ENCODE measurements at places on chromosomes 3 and 15.

DNA sequence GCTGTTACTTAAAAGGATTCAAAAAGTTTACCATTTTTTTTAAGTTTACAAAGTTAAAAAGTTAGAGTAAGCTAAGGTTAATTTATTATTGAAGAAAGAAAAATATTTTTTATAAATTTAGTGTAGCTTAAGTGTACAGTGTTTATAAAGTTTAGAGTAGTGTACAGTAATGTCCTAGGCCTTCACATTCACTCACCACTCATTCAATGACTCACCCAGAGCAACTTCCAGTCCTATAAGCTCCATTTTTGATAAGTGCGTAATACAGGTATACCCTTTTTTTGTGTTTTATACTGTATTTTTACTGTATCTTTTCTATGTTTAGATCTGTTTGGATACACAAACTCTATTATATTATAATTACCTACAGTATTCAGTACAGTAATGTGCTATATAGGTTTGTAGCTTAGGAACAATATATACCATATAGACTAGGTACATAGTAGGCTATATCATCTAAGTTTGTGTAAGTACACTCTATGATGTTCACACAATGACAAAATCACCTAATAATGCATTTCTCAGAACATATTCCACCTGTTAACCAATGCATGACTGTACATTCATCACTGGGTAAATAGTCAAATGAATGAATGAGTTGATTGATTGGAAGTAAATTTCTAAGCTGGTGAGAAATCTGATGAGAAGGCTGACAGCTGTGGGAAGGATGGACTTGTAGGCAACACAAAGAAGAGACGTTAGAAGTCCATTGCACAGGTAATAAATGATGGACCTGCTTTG lies 95.2 kb upstream of the CDIN1 start:
- no peak for DNase-seq

DNA sequence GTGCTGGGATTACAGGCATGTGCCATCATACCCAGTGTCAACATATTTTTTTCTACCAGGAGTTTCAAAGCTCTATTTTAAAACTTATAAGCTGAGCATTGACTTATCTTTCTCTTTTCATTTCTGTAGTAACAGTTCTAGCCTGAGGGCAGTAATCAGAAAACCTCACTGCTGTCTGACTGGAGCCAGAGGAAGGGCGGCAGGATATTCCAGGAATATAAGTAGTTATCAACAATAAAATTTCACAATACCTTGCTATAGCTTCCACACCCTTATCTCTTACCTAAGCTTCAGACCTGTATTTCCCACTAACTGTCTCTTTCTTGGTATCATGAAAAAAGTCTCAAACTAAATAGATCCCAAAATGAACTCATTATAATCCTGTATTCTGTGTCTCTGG lies 5.1 kb upstream of the NEDD4 start:
- no peak for DNase-seq

- DNase-seq, result no peak
Observed at GRCh38 chr3:43391621-43392020, 105.3 kb downstream of the SNRK start.

- no peak for DNase-seq
Observed at GRCh38 chr15:55589287-55589686, 1.1 kb upstream of the PYGO1 start.

DNA sequence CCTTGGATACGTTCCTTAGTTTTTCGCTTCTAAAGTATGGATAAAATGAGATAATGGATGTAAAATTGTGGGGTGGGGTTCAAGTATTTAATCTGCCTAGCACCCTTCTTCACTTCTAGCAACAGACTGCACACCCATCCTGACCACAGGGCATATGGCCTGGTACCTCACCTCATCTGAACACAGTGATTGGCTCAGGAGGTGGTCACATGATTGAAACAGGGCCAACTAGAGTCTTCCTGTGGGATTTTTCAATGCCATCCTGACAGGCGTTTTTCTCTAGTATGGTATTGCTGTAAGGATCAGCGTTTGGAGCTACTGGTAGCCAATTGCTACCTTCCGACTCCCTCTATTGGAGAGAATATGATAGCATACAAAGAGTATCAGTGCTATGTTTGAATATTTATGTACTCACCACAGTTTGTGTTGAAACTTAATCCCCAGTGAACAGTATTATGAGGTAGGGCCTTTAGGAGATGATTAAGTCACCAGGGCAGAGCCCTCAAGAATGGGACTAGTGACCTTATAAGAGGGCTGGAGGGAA lies 172.2 kb downstream of the PPM1L start:
- no peak for DNase-seq

- DNase-seq, result no peak
Observed at GRCh38 chr3:127783642-127784160, 38.6 kb downstream of the MGLL start.

- no peak for DNase-seq
Observed at GRCh38 chr3:72912532-72912931, 24.7 kb downstream of the GXYLT2 start.

DNA sequence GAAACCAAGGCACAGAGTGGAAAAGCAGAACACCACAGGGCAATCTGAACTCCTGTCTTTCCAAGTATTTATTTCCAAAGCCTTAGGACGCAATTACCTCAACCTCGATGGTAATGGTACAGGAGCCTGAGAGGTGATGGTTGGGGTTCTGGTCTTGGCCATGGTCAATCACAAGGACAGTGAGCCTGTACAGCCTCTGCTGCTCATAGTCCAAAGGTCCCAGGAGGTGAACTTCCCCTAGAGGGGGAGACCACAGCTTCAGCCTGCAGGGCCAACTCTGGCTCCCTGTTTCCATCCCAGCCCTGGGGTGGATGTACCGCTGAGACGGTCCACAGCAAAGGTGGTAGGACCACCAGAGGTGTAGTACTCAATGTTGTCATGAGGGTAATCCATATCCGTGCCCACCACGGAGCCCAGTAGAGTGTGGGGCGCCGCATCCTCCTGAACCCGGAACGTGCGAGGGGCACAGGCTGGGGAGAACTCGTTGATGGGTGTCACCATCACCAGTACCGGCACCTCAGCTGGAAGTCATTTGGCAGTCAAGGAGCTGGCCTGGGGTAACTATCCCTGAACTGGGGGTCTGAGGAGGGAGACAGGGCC lies 6.1 kb downstream of the CDHR4 start:
- DNase-seq, result no peak

DNA sequence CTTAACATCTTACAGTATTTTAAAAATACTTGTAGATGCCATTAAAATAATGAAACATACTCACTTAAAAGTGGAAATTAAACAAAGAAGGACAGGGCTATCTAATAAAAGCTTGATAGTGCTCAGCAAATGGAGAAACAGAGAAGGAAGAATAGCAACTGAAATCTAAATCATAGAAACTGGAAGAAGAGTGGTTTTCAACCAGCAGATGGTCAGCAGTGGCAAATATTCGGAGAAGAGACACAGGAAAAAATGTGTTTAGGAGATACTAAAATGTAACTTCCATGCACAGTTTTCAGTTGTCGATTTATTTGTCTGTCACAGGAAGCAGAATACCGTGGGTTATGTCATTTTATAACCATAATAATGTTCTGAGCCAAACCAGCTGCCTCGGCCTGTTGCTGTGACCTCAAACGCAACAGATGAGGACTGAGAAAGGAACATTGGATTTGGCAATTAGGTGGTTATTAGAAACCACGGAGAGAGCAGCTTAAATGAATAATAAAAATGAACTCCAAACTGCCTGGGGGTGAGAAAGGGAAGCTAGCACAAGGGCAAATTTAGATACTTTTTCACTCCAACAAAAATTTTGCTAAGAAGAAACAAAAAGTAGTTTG lies 246.6 kb upstream of the KCNMB2 start:
- DNase-seq, result no peak

GRCh38 chr3:7385635-7386034 lies 524.7 kb downstream of the GRM7 start:
- DNase-seq, result no peak

GRCh38 chr15:33693166-33693800 lies 275.0 kb upstream of the CHRM5 start:
- DNase-seq, result no peak

GRCh38 chr15:28165791-28166190 lies 66.7 kb upstream of the OCA2 start:
- DNase-seq, result no peak

GRCh38 chr3:168581771-168582225 lies 486.1 kb upstream of the GOLIM4 start:
- DNase-seq, result no peak

GRCh38 chr3:154538566-154539360 lies 108.8 kb upstream of the GPR149 start:
- no peak for DNase-seq

Data from non-pigmented ciliary epithelial cell (primary cell).